ENCODE measurements at places on chromosomes 4 and X.
A peak's percentile ranks its signal among the peaks of the same experiment; 100 is the strongest.

- DNase-seq, result no peak
Measured at GRCh38 chrX:150165776-150166610, 197.1 kb upstream of the MAMLD1 start.

DNA sequence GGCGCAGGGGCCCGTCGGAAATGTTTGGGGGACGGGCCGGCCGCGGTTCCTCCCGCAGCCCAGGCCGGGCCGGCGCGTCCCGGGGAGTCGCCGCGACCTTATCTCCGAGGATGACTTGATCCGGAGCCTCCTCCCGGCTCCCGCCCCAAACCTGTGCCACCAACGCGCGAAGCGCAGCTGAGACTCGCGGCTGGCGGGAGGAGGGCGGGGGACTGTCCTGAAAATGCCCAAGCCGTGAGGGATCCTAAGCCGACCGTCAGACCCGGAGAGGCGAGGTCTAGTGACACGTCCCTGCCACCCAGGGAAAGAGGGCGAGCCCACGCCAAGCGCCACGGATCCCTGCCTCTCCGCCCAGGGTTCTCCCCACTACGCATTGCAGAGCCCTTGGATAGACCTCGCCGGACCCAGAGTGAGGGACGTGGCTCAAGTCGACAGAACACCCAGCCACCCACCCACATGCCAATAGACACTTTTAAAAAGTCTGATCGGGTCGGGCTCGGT is 26.9 kb downstream of the UTP14A start:
- peak; percentile 7 for DNase-seq

DNA sequence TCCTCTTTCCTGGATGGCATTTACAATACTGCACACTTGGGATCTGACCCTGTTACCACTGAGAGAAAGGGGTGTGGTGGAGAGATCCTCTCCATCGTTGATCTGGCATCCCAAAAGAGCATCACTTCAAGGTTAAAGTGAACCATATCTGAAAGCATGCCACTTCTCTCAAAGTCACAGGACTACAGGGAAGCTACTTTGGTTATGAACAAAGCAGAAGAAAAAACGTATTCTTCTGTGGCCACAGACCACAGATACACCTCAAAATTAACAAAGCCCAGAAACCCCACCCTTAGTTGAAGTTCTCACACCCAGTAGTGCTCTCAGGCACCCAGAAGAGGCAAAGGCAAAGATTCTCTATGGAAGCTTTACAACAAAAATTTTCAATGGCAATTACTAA is 108.3 kb downstream of the JADE1 start:
- no peak for DNase-seq

DNA sequence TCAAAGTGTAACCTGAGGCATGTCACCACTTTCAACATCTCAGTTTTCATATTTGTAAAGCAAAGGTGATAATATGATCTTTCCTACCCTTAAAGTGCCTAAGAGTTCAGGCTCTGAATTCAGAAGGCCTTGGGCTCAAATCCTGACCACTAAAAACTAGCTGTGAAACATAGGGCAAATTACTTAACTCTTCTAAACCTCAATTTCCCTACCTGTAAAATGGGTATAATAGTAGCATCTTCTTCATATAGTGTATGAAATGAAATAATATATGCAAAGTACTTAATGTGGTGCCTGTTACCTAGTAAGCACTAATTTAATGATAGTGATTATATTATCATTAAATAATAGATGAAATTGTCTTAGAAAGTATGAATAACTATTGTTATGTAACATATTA is 7.0 kb upstream of the WDR44 start:
- no peak for DNase-seq

GRCh38 chrX:16573781-16574180 is 76.2 kb upstream of the S100G start:
- DNase-seq, result peak; percentile 94

DNA sequence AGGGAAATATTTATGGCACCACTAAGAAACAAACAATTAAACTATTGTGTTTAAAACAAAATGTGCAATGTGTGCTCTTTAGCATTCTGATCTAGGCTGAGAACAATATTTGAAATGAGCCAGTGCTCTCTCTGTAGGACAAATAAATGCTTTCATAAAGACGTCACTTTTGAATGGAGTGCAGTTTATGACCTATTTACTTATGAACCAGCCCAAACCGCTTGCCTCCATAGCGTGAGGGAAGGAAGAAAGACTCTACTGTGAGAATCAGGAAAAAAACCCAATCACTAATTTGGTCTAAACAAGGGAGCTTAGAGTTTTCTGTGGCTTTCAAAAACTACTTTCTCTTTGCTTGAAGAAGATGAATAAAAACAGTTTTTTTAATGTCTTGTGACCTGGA is 39.4 kb downstream of the SAT1 start:
- DNase-seq, result no peak

DNA sequence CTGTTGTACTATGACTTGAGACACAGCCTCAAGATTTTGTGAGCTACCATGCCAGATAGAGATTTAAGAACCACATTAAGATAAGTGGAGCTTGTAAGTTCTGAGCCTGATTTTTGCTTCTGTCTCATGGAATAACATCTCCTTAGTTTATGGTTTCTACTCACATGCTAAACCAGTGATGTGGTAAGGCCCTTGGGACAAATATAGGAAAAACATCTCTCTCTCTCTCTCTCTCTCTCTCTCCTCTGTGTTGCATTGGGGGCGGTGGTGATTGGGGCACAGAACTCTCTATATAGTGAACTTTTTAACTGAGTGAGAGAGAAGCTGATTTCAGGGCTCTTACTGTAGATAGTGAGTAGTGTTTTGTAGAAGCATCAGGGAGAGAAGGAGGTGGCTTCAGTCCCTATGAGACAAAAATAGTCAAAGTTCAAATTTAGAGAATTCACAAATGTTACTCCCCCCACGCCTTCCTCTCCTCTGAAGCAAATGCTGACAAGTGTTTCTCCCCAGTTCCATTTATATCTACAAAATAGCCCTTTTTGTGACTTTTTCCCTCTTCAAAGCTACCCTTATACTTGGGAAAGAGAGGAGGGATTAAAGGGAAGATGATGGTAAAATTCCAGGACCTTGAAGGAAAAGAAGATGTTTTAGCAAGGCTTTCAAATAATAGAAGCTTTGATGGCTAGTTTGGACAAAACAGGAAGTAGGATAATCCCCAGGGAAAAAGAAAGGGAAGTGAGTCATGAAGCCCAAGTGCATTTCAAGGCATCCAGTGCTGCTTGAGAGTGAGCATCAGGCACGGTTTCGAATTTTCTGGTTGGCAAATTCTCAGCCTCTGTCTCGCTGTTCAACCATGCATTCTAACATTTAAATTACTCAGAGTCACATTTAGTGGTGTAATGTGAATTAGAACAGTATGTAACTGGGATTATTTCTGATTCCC is 134.3 kb upstream of the AP1S2 start:
- peak; percentile 87 for DNase-seq

GRCh38 chr4:102252171-102252570 is 93.1 kb downstream of the SLC39A8 start:
- no peak for DNase-seq

GRCh38 chrX:137545711-137546651 is 19.9 kb upstream of the ZIC3 start:
- DNase-seq, result no peak

DNA sequence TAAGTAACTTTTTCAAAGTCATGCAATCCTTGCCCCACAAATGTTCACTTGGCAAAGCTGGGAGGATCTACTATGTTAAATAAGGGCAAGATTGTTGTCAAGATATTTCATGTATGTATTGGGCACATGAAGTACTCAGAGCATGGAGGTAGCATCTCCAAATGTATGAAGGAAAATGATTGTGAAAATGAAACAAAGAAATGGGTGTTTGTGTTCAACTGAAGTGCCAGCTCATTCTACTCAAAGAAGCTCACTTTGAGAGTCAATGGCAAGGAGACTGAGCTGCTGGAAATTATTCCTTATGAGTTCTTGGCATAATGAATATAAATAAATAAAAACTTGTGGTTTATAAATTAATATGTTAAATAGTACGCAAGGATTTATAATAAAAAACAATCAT is 124.5 kb upstream of the ARSJ start:
- no peak for DNase-seq

DNA sequence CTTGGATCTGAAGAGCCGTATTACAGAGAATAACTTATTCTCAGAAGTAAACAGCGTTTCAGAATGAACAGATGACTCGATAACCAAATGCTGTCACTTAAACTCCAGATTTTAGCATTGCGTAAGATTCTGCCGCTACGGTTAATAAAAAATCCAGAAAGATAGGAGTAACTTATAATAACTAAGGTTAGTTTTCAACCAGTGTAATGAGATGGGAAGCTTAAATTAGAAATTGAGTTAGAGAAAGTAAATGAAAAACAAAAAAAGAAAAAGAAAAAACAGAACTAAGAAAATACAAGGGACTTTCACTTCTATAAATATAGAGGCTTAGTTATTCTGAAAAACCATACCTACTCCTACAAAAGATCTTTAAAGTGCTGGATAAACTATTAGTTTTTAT is 13.1 kb upstream of the PARM1 start:
- DNase-seq, result no peak

GRCh38 chr4:8819473-8820177 is 52.0 kb downstream of the HMX1 start:
- no peak for DNase-seq

DNA sequence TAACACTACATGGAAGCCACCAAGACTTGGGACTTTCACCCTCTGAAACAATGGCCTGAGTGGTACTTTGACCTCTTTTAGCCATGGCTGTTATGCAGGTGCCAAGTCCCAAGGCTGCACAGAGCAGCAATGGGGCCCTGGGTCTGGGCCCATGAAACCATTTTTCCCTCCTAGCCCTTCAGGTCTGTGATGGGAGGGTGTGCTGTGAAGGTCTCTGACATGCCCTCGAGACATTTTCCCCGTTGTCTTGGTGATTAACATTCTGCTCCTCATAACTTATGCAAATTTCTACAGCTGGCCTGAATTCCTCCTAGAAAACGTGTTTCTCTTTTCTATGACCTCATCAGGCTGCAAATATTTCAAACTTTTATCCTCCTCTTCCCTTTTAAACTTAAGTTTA is 30.4 kb upstream of the ADGRA3 start:
- no peak for DNase-seq

DNA sequence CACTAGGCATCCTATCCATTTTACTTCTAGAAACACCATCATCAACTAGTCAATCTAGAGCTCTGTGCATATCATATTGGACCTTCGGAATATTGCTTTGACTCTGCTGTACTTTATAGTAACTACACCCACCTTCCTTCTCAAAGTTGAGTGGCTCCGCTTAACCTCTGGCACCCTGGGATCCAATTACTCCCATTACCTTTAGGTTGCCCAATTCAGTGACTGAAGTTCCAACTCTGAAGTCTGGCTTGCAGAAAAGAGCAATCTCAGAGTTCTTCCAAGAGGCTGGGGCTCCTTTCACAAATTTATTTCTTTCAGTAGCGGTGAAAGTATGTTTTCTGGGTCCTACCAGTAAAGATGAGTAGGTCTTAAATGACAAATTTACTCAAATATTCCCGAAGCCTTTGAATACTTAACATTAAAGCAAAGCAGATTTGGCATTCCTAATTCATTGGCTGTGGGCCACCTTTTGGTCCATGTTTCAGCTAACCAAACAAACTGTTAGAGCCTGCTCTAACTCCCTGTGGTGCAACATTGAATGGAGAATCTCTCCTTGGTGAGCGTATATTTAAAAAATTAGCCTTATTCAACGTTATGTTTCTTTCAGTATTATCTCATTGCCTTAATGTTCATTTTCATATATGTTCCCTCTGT is 1215.8 kb downstream of the RAPGEF2 start:
- peak; percentile 14 for DNase-seq

DNA sequence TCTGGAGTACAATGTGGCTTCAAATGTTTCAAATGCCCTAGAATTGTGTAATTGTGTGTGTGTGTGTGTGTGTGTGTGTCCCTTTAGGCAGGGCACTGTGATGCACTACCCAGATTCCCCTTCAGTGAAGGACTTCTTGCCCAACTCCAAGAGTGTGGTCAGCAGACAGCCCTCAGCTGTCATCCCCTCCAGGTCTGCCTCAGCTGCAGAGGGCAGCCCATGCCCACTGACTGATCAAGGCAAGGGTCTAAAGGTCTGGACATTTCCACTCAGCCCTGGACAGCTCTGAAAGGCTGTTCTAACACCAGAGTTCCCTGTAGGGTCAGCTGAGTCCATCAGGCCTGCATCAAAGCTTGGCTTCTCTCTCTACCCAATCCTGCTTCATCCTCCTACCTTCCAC is 83.9 kb upstream of the USP9X start:
- no peak for DNase-seq

DNA sequence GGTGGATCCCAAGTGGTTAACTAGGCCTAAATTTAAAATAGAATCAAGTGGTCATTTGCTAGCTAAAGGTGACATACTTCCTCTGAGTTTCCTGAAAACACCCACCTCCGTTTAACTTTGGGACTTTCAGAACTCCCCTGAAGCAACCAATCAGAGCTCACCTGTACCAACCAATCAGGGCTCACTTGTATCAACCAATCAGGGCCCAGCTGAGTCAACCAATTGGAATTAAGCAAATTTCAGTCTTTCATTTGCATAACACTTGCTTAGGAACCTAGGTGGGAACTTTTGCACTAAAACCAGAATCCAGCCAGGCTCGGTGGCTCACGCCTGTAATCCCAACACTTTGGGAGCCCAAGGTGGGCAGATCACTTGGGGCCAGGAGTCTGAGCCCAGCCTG is 15.9 kb downstream of the GPC4 start:
- no peak for DNase-seq

- DNase-seq, result peak; percentile 94
Measured at GRCh38 chr4:137998666-137999429, 243.3 kb downstream of the SLC7A11 start.

DNA sequence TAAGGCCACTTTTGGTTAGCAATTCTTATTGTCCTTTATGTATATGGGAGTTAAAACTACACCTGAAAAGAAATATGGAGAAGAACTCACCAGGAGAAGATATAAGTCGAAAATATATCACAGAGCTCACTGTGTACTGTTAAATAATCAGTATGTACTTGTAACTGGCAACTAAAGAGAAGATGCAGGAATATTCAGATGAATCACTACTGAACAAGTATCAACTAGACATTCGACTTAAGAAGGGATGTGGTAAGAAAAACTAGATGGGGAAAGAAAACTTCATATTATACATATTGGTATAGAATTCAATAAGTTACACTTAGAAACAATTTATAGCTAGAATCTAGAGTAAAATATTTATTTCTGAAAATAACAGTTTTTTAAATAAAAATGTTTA is 230.0 kb downstream of the CAMK2D start:
- no peak for DNase-seq
